ENCODE measurements at places on chromosomes 11 and 22.

DNA sequence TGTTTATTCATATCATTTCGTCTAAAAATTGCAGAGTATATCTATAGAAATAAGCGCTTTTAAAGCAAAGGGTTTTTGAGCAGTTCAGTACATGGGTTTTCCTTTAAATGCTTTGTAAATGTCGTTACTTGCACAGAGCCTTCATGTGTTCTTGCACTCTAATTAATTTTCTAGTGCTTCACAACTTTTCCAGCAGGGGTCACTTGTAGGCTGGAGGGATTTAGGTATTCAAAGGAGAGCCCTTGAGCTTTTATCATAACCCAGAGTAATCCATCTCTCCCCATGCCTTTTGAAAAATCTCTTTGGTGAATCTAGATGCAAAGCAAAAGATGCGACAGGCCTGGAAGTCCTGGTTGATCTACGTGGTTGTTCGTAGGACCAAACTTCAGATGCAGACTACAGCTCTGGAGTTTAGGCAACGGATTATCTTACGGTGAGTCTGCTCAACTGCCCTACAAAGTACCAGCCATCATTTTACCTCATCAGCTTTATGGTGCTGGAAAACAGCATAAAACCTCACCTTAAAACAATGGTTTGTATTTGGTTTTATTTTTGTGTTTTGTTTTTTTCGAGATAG lies 60.4 kb downstream of the SFI1 start:
- DNase-seq: peak; percentile 36

DNA sequence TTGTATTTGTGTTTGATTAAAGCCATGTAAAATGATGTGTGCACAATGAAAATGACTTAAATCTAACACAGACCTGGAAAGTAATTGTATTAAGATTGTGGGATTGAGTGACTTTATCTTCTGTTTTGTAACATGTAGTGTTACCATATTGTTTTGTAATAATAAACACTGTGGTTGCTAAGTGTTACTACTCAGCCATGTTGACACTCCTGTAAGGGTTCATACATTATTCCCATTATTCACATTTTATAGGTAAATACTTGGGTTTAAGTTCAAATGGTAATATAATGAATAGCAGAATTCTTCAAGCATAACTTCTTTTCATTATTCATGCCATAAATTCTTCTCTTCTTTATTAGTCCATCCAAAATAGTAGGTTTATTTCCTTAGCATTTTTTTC lies 69.0 kb downstream of the ZC3H12C start:
- DNase-seq: no peak

GRCh38 chr22:36471341-36471821 lies 10.1 kb downstream of the TXN2 start:
- DNase-seq: no peak

GRCh38 chr11:62150887-62151736 lies 27.3 kb downstream of the INCENP start:
- no peak for DNase-seq

- no peak for DNase-seq
These were observed 103.8 kb downstream of the ZNF280B start for GRCh38 chr22:22404598-22405284.

- DNase-seq: no peak
These were observed 85.2 kb upstream of the ARHGAP20 start for GRCh38 chr11:110797453-110797852.

DNA sequence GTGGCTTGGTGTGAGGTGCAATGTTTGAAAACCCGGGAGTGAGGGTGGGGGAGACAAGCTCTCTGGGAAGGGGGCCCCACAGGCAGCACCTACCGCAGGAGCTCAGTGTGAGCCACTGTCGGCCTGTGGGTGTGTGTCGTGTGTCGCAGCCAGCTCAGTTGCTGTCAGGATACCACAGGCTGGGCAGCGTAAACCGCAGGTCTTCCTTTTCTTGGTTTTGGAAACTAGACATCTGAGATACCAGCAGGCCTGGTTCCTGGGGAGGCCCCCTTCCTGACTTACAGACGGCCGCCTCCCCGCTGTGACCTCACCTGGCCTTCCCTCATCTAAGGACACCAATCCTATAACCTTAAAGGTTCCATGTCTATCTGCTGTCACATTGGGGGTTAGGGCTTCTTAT lies 19.4 kb downstream of the IRF7 start:
- DNase-seq: no peak

- no peak for DNase-seq
These were observed 4.4 kb downstream of the A4GALT start for GRCh38 chr22:42716221-42716620.

DNA sequence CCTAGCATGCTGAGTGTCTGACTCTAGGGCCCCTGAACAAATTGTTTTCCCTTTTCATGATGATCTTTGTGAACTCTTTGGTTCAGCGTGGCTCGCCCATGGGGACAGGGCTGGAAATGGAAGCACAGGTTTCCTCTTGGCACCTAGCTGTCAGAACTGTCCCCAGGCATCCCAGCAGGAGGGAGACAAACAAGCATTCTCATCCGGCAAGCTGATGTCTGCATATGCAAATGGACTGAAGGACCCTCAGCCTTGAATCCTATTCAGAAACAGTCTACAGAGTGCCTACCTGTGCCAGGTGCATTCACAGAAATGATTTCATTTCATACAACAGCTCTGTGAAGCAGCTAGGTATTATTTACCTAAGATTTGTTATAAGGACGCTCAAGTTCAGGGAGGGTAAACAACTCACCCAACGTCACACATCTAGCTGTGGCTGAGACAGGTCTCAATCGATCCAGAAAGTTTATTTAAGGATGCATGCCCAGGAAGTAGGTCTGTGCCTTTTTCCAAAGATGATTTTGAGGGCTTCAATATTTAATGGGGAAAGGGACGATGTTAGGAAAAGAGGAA lies 176.4 kb downstream of the KIRREL3 start:
- DNase-seq: no peak

DNA sequence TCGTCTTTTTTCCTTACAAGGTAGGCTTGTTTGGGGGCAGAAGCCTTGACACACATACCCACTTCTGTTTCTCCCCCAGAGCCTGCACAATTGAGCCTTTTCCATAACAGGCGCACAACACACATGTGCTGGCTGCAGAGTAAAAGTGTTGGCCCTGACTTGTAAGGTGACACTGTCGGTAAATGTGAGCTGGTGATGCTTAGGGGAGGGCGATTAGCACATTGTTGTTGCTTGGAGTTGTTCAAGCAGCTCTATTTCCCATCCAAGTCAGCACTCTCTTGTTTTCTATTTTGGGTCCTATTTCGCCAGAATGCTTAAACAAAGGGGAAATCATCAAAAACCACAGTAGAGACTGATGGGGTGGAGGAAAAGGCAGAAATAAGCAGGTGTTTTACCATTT lies 51.9 kb upstream of the PTPRJ start:
- DNase-seq: no peak

DNA sequence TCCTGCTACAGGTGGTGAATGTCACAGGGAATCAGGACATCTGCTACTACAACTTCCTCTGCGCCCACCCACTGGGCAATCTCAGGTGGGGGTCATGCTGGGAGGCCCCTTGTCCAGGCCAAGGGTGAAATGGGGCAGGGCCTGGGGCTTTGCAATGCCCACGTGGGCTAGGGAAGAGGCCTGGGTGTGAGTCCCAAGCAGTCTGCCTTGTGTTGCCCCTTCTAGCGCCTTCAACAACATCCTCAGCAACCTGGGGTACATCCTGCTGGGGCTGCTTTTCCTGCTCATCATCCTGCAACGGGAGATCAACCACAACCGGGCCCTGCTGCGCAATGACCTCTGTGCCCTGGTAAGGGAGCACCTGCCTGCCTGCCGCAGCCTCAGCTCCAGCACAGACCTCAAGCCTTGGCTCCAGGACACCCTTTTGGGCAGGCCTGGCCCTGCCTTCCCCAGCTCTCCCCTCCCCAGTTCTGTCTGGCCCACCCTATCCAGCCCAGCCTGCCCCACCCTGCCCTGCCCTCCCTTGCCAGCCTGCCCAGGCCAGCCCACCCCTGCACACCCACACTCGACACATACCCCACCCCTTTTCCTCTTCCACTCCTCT lies 9.1 kb upstream of the TAGLN start:
- DNase-seq: no peak

- DNase-seq: no peak
These were observed 39.7 kb downstream of the YWHAH start for GRCh38 chr22:31983911-31984656.

- DNase-seq: no peak
These were observed 20.4 kb downstream of the BIRC2 start for GRCh38 chr11:102367364-102367763.

- no peak for DNase-seq
These were observed 10.8 kb downstream of the EHF start for GRCh38 chr11:34631737-34632104.

GRCh38 chr11:66112041-66112491 lies 42.0 kb downstream of the PACS1 start:
- no peak for DNase-seq

- peak; percentile 37 for DNase-seq
These were observed 12.2 kb upstream of the SMPD1 start for GRCh38 chr11:6377902-6378639.

DNA sequence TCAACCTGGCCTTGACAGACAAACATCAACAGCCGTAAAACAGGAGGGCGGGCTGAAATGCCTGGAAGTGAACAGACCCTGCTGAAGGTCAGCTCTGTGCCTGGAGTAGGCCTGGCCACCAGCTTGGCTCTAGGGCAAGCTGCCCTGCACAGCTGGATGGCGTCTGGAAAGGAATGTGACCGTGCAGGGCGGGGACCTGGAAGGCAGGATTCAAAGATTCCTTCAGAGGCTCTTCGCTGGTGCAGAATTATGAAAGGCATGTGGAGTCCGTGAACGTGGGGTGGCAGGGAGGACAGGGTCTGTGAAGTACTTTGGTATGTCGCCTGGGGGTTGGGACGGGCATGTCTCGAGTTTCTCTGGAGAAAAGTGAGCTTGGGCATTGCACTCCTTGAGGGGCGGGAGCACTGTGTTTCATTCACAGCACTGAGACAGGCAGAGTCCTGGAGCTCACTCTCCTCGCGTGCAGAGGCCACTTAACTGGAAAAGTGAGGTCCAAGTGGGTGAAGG lies 1.5 kb downstream of the EHD1 start:
- no peak for DNase-seq

GRCh38 chr11:122852074-122852795 lies 13.9 kb downstream of the CRTAM start:
- peak; percentile 29 for DNase-seq

- DNase-seq: peak; percentile 53
These were observed 13.7 kb downstream of the MFNG start for GRCh38 chr22:37472418-37473006.

- DNase-seq: no peak
These were observed 30.4 kb downstream of the CBL start for GRCh38 chr11:119236490-119236889.

GRCh38 chr11:18294862-18295261 lies 27.1 kb downstream of the HPS5 start:
- no peak for DNase-seq

DNA sequence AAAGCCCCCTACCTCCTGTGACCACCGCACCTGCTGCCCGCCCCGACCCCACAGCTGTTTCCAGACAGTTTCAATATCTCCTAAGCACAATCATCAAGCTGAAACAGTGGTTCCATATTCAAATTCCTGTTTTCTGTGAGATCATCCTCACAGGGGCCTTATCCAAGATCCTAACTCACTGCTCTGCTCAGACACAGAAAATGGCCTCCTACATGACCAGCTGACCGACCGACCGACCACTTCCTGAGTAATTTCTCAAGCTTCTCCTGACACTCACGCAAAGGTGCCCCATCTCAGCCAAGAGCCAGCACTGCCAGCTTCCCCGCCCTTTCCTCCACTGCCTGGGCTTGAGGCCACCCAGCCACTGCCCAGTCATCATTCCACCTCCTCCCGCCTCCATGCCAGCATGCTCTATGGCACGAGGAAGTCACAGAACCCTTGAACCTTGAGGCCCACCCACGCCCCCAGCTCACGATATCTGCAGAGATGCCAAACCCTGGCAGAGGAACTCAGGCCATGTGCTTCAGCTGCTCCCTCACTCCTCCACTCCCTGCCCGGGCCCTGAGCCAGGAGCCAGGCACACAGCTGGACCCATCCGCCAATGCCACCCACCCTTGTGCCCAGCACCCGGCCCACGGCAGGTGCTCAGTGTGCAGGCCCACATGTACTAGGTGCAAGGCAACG lies 14.0 kb downstream of the KIAA0930 start:
- DNase-seq: no peak

DNA sequence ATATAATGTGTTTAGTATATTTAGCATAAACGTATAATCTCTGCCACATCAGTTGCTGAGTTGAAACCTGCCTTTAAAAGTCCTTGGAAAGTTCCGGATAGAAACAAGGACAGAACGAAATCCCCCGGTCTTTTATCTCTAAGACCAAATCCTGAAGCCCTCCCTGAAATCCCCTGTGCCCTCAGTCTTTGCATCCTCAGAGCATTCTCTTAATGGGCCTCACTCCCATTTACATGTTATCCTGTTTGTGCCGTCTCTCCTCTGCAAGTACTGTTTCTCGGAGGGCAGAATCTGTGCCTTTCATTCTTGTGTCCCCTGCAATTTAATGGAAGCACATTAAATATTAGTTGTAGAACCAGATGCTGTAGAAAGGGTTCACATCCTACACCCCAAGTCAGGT lies 56.0 kb downstream of the ZNRF3 start:
- DNase-seq: no peak

- no peak for DNase-seq
These were observed 403.6 kb downstream of the MN1 start for GRCh38 chr22:27397954-27398342.

- DNase-seq: no peak
These were observed 41.7 kb downstream of the OTOG start for GRCh38 chr11:17588721-17589120.

DNA sequence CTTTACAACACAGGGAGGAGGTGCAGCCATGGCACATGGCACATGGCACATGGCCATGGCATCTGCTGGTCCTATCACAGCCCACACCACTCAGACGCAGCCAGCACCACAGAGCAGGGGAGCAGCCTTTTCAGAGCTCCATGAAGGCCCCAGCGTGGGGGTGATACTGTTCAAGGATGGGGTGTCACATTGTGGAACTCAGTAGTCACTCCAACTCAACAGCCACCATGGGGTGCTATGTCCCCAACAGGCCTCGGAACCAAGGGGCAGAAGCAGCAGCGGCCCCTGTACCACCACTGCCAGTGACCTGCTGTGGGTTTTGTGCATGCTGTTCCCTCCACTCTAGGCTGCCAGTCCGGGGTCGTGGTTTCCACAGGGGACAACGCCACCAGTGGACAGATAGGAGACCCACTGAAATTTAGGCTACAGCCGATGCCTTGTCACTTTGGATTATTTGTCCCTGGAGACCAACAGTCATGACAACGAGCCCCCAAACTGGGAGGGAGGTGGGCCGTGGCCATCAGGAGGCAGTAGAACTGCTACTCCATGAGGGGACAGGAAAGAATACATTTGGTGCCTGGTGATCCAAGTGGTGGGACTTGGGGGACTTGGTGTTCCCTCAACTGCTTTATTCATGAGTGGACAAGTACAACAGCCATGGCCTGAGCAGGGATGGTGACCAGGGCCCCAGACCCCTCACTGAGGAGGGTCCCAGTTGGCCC lies 30.4 kb upstream of the CD81 start:
- DNase-seq: no peak

- peak; percentile 66 for DNase-seq
These were observed 81.9 kb upstream of the CRTAM start for GRCh38 chr11:122756417-122756816.

- no peak for DNase-seq
These were observed 392.1 kb downstream of the NTM start for GRCh38 chr11:131762346-131763110.

- DNase-seq: no peak
These were observed 60.2 kb downstream of the SLN start for GRCh38 chr11:107651672-107652071.

All from activated CD4-positive, alpha-beta T cell treated with anti-CD3 and anti-CD28 coated beads, Interleukin-2, amount 10 ng/mL, durations not matched to agents 7 days and 5 days (primary cell).